ENCODE measurements at places on chromosomes 7 and 10.

- peak; percentile 65 for DNase-seq
These were observed 141.7 kb upstream of the ITGB1 start for GRCh38 chr10:33099748-33100147.

DNA sequence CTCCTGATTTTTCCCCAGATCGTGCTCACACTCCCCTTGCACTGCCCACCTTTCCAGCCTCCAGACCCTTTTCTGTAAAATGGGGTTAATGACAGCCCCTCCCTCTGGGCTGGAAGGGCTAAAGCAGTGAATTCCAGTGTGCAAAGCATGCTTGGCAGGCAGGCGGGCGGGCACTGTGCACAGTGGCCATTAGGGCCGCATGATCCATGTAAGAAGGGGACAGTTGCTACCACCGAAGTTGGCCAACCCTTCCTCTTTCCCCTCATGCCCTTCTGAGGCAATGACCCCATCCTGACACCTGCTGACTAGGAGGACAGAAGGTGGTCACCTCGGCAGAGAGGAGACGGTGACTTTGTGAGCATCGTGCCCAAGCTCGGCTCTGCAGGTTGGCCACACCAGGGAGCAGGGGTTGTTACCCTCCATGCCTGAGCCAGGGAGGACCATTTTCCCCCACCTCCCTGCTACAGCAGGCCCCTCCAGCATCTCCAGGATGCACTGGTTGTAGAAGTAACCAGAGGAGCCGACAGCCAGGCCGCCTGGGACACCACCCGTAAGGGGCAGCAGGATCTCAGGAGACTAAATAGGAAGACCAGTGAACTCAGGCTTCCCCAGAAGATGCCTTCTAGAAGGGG, 166.4 kb downstream of the SLIT1 start:
- DNase-seq: no peak

DNA sequence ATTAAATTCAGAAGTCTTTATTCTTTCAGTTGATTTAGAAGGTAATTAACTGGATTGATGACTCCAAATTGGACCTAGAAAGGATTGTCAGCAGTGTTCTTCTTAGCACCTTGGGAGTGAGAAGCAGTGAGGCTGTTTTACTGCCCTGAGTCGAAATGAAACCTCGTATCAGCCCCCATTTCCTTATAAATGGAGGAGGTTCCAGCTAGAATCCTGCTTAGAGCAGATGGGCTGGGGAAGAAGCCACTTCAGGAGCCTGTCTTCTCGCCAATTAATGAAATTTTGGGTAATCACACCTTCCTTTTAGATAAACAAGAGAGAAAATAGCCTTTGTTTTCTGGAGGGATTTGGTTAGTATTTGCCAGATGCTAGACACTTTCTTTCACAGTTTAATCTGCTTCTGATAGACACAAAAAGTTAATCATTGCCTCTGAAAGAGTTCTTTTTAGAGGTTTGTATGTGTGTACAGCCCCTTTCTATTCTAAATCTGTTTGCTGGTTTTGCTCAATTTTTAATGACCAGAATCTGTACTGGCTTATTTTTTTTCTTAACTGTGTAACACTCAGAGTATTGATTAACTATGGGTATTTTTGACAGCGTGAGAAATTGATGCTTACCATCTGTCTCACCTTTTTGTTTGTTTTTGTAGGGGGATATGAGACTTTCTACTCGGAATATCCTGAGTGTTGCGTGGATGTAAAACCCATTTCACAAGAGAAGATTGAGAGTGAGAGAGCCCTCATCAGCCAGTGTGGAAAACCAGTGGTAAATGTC, 4.6 kb downstream of the DUSP5 start:
- no peak for DNase-seq

GRCh38 chr7:128430207-128430606, 20.4 kb upstream of the IMPDH1 start:
- DNase-seq: no peak

- DNase-seq: no peak
These were observed 332.1 kb downstream of the WDR11 start for GRCh38 chr10:121183236-121183635.

DNA sequence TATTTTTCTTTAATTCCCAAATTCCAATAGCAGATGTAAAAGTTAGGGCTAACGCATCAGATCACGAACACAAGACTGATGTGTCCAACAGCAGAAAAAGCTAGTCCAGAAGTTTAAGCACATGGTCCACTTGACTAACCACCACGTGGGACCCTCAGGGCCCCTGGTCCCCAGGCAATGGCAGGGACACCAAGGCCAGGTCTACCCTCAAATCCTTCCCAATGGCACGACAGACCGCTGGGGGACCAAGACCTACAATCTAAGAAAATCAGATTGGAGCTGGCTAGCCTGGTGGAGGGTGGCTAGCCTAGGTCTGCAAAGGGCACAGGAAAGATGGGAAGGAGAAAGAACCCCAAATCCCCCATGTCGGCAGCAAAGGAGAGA, 1.5 kb downstream of the GIGYF1 start:
- no peak for DNase-seq

GRCh38 chr10:113808168-113808567, 45.7 kb downstream of the DCLRE1A start:
- no peak for DNase-seq

DNA sequence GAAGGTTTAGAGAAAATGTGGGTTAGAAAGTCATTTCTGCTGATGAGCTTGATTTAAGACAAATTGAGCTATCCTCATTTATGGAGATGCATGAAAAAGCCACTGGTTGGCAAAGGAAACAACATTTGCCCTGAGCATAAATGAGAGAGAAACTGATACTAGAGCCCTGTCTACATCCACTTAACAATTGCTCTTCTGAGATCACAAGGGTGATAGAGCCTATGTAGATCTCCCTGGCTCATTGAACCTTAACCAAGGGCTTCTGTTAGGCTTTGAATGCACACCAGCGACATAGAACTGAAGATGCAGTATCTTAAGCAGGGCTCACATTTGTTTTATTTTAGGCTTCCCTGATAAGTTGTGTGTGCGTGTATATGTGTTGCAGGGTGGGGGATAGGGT, 35.0 kb downstream of the GPR141 start:
- no peak for DNase-seq

DNA sequence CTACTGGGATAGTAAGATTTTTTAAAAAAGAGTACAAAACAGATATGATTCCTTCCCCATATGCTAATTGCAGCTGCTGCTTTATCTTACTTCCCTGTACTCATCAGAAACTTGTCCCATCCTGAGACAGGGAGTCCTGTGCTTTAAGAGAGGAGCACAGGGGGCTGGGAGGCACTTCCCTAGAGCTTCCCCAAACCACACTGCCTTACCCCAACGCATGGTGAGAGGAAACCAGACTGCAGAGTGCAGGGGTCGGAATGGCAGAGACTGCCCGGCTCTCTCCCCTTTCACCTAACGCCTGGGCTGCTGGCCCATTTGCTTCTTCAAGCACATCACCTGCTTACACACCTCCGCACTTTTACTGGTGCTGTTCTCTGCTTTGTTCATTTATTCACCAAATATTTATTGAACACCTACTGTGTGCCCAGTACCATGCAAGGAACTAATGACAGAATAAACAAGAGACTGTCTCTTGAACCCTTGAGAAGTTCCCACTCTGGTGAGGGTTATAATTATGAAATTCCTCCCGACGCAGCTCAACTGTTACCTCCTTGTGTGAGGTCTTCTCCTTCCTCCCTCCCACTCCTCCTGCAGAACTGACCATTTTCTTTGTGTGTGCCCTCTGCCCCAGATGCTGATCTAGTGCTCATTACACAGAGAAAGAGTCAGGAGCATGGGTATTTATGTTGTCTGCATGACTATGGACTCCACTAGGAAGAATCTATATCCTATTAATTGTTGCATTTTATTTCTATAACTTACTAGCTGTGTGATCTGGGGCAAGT, 289.7 kb downstream of the TCF7L2 start:
- DNase-seq: no peak
